AG04449 (cell line): ENCODE measurements at places on chromosomes 6 and 20.

DNA sequence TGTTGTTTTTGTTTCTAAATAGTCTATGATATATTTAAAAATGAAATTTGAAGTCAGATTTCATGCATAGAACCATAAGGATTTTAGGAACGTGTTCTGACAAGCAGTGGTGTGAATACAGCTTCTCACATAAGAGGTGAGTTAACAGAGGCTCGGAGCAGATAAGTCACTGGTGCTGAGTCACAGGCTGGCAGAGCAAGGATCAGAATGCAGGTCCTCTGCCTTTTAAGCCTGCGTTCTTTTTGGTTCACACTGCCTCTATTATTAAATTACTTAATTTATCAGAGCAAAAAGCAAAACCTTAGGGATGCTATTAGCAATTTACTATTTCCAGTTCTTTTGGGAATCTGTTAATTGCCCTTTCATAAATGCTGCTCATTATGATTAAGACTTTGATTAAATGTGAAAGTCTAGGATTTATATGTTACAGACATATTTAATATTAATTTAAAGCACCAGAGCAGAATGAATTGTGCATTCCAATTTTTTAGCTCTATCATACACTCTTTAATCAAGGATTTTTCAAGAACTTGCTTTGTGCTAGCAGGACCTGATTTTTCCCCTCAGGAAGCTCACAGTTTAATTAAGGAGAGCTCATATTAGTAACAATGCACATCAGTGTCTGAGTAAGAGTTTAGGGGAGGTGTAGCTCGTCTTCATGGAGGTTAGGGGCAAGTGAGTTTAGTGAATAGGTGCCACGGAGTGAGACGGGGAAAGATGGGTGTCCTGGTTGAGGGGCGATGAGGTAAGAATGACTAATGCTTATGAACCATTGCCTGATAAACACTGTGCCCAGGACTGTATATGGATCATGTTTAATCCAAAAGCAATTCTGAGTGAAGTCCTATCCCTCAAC lies 212.7 kb upstream of the AGPAT4 start:
- no peak for DNase-seq

GRCh38 chr6:68559716-68560115 lies 75.4 kb upstream of the ADGRB3 start:
- no peak for DNase-seq

- peak; percentile 49 for DNase-seq
Observed at GRCh38 chr6:41895300-41896233, at the start of gene USP49. Gene USP49, minus strand, starts transcription at chr6:41895375. Its CDS starts 88,392 bp downstream, at chr6:41806983.

DNA sequence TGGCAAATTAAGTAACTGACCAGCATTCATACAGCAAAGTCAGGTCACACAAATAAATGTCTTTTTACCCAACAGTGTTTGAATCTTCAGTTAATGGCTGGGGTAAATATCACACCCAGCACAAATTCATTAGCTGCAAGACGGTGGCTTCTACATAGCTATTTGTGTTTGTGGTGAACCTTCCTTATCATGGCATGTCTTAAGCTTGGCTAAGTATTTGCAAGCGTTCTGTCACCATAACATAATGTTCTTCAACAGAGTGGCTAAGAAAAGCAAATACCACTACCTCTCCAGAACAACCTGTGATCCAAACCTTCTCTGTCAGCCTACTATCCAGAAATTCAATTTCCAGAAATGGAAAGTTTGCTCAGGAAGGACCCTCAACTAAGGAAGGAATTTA lies 255.6 kb upstream of the TAB2 start:
- DNase-seq = no peak

- no peak for DNase-seq
Observed at GRCh38 chr20:32537657-32538525, 47.2 kb downstream of the NOL4L start.

GRCh38 chr6:97697456-97697855 lies 414.4 kb upstream of the MMS22L start:
- DNase-seq = peak; percentile 23

- no peak for DNase-seq
Observed at GRCh38 chr20:37397076-37397953, 51.4 kb downstream of the SRC start.

GRCh38 chr20:21259346-21259745 lies 43.8 kb upstream of the XRN2 start:
- no peak for DNase-seq

DNA sequence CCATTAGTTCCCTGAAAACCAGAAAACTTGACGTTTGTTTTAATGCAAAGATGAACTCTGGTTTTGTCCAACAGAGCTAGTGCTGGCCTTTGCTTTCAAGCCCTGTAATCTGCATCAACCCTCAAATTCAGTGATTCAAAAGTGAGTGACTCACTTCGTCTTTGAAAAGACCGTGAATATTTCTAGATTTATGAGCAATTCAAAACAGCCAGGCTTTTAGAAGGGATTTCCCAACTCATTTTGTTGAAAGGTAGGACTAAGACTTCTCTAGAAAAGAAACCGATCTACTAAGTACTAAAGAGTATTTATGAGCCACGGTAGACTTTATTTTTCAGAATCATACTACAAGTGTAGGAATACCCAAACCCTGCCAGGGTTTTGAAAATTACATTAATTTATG lies 121.5 kb downstream of the UST start:
- DNase-seq = no peak

DNA sequence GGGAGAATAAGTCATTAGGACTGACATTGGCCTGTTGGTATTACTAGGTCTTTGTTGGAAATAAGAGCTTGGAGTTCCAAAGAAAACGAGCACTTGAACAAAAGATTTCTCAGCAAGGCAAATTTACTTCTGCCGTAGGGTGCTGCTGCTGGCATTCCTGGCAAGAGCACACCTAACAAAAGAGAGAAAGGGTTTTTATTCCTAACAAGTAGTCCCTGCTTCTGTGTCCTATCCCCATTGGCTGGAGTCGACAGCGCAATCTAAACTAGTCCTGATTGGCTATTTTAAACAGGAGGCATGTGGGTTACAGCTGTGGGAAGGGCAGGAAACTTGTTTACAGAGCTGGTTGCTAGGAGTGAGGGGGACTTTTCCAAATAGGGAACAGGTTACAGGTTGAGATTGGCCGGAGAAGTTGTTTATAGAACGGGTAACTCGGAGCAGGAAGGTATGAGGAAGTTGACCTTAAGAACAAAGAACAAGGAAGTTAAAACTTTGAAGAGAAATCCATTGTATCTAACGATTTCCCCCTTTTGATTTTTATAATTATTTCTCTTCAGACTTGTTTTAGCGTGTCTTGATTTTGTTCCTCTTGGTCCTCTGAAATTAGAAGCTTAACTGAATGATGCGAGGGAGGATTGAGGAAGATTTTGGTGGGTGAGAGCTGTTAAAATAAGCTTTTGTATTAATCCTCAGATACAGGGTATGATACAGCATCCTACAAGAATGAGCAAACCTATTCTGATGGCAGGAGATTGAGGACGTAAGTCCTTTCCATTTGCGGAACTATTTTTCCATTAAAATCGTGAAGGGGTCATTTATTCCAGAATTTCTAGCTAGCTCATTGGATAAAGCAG lies 3.4 kb upstream of the ZNFX1 start:
- DNase-seq = no peak

DNA sequence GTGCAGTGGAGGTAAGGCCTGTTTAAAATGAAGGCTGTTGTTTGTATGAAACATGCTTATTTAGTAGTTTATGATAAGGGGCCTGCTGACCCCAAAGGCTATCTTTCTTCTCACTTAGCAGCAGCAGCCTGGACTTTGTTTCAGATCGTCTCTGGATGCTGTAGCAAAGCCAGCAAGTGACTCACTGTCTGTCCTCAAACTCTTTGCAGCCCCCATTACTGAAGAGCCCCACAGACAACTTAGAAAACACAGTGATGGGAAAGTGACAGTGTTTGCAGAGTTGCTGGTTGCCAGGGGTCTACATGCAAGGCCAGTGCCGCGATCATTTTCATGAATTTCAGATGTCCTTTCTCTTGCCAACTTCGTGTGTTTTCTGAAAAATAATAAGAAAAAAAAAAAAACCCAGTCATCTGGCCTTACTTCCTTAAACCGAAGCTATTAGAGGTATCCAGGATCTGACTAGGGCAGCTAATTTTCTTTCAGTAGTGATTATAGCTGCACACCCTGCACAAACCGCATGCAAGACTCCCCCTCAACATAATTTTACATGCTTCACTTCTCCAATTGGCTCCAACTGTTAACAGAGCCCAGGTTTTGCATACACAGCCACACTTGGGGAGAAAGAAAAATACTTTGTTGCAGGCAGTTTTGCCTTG lies 11.6 kb upstream of the F13A1 start:
- DNase-seq = no peak

GRCh38 chr6:64984948-64985347 lies 722.1 kb downstream of the EYS start:
- DNase-seq = no peak

DNA sequence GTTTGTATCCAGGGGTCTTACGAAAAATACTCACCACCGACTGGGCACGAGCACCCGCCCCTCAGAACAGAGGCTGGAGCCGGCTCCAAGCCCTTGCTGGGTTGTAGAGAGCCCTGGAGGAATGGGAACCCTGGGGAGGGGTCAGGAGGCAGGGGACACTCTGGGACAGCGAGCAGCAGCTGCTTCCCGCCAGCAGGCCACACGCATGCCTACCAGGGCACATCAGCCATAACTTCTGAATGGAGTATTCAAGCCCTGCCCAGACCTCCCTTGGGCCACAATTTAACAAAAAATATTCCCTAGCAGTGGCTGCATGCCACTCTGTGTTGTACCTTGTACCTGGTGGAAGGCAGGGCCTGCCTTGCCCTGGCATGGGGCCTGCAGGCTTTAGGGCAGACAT lies 31.6 kb upstream of the CD93 start:
- DNase-seq = no peak

- DNase-seq = no peak
Observed at GRCh38 chr6:125584468-125584939, 164.9 kb upstream of the HEY2 start.

- no peak for DNase-seq
Observed at GRCh38 chr6:12381587-12381986, 91.4 kb downstream of the EDN1 start.

- DNase-seq = no peak
Observed at GRCh38 chr20:50193199-50193835, 2.7 kb downstream of the CEBPB start.

DNA sequence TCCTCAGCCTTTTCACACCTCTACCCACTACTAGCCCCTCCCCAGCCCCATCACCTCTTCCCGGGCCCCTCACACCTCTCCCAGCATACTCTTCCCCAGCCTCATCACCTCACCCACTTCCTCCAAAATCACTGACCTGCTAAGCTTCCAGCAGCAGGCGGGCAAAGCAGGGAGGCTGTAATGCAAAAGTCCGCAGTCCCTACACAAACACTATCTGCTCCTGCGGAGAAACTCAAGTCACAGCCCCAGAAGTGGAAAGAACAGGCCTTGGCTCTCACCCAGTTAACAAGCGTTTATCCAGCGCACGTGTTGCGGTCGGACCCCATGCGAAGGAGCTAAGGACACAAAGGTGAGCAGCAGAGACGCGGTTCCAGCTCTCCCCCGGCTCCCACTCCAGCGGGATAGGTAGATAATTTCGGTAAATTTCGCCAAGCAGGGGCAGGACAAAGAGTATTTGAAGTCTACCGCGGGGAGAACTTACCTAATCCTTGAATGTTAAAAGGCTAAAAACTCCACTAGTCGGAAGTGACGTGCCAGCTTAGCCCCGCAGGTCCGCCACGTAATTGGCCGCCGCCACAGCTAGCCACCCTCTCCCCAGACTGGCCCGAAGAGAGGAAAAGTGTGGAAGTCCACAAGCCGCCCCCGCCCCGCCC lies 728 bp upstream of the TRIM39 start:
- no peak for DNase-seq

DNA sequence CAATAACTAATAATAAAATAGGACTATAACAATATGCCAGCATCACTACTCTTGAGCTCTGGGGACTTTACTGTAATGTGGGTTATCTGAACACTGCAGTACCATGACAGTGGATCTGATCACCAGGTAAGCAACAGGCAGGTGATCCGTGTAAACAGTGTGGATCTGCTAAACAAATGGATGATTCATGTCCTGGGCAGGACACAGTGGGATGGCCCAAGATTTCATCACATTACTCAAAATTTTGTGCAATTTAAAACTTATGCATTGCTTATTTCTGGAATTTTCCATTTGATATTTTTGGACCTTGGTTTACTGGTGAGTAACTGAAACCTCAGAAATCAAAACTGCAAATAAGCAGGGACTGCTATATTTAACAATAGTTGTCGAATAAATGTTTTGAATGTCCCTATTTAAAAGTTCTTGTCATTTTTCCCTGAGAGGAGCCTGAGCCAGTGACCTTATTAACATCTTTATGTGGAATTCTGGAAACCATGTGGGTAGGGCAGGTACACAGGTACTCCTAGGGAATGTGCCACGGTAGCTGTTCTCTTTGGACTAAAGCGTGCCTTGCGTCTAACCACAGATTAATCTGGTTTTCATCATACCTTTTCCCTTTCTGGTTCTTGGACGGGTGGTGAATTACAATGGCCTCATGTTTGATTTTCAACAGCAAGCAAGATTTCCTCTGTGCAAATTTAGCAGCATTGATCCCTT lies 214.5 kb upstream of the SASH1 start:
- no peak for DNase-seq

DNA sequence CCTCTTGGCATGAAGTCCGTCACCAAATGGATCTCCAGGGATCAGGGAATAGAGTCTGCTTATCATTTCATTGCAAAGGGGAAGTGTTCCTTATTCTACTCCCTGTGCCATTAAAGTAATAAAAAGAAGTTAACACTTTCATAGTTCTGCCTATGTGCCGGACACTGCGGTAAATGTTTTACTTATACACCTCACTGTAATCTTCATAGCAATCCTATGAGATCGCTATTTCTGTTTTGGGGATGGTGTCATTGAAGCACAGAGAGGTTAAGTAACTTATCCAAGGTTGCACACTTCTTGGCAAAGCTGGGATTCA lies 177.7 kb downstream of the TSHZ2 start:
- DNase-seq = no peak

DNA sequence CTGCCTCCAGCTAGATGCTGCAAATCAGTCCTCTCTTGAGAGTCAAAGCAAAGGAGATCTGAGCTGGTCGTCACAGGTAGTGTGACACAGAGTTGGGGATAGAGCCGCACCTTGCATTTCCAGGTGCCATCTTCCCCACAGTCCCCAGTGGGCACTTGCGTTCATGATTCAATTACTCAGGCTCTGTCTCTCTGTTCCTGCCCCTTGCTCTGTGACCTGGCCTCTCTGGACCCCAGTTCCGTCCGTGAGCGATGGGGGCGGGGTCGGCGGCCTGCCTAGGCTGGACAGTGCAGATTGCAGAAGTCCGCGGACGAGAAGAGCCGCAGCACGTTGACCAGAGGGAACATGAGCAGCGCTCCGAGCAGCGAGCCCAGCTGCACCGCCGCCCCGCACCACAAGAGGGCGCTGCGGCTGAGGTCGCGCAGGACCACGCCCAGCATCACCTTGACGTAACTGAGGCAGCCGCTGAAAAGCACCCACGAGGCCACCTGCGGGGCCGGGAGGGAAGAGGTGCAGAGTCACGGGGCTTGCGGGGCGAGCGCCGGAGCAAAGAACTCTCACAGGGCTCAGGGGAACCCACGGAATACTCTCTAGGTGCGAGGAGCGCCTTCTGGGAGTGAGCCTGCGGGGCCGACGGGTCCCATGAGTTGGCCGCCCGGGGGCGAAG lies 7.4 kb downstream of the SLC52A3 start:
- no peak for DNase-seq

- no peak for DNase-seq
Observed at GRCh38 chr20:52086878-52087277, 104.7 kb downstream of the ZFP64 start.

- no peak for DNase-seq
Observed at GRCh38 chr6:120587381-120587780, 746.9 kb downstream of the TBC1D32 start.
